Stimulated activated CD8-positive, alpha-beta memory T cell treated with anti-CD3 and anti-CD28 coated beads, Interleukin-7, amount 100 ng/mL, for 1 hour (primary cell): ENCODE measurements at places on chromosomes 3 and 15.

DNA sequence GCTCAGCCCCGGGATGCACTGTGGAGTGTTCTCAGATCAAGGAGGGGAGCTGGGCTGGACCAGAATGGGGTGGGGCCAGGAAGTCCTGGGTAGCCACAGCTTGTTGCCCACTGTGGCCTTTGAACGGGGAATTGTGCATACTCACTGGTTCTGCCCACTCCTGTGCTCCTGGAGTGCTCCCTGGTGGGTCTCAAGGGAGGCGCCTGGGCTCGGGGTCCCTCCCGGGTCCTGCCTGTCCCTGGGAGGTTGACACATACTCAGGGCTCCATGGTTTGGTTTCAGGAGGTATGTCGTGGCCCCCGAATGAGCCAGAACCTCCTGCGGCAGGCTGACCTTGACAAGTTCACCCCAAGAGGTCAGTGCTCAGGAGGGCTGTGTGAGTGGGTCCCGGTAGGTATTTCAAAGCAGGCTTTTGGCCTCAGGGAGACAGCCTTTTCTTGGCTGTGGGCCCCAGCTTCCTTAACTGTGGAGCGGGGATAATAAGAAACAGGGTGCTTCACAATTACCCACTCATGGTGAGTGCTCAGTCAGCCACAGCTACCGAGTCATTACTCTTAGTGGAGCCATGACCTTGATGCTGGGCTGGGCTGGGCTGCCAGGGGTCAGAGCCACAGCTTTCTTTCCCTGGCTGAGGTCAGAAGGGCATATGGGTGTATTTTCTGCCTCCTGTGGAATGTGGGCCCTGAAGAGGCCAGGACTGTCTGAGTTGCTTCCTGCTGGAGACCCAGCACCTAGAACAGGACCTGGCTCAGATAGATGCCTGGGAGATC is 7.6 kb downstream of the DNAH1 start:
- DNase-seq, result no peak

DNA sequence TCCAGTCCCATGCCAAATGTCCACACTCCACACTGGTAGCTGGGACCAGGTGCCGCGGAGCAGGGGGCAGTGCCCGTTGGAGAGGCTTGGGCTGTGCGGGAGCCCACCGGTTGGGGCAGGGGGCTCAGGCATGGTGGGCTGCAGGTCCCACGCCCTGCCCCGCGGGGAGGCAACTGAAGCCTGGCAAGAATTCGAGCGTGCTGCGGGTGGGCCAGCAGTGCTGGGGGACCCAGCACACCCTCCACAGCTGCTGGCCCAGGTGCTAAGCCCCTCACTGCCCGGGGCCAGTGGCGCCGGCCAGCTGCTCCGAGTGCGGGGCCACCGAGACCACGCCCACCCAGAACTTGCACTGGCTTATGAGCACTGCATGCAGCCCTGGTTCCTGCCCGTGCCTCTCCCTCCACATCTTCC is 479.4 kb downstream of the ZNF385D start:
- DNase-seq, result no peak

DNA sequence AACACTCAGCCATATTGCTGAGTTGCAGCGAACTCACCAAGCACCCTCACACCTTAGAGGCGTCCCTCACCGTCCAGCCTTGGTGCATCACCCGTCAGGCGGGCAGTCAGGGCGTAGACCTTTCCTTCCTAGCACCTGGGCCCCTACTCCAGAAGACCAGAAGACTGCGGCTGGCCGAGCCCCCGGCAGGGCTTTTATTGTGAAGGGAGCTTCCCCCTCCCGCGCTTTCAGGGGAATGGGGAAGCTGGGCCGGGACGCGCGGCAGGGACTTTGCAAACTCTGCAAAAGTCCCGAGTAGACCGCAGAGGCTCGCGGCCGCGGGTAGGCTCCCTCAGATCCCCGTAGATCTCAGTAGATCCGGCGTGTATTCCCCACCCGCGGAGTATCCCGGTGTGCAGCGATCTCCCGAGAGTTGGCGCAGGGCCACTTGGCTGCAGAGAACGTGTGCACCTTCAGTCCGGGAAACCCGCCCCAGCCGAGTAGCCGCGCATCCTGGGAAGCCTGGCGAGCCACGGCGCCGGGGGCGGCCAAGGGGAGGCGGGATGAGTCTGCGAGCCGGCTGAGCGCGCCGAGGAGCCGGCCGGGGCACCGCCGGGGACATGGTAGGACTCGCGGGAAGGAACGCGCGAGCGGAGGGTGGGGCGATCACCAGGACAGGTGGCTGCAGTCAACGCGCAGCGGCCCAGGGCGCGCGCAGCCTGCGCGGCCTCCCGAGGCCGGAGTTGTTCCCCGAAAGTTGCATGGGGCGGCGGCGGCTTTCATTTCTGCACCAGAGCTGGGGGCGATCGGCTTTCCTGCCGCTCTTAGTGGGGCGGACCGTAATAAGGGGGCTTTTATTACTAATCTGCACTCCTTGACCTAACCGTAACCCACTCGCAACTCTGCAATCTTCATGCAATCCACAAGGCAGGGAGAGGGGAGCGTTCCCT is at the start of gene GASK1A:
Gene GASK1A, plus strand, starts transcription at position 268 of the 929 bp plus-strand sequence. Its CDS starts 332 bp downstream, at position 600.
- DNase-seq, result no peak

DNA sequence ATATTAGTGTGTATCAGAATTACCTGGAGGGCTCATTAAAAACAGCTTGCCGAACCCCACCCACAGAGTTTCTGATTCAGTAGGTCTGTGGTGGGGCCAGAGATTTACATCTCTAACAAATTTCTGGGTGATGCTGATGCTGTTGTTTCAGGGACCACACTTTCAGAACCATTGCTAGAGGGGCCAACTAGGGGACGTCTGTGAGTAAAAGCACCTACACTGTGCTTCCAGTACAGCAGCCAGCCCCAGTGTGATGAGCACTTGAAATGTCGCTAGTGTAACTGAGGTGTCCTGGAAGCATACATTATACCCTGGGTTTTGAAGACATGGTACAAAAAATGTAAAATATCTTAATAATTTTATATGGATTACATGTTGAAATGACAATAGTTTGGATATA is 33.0 kb downstream of the AGTR1 start:
- DNase-seq, result no peak

DNA sequence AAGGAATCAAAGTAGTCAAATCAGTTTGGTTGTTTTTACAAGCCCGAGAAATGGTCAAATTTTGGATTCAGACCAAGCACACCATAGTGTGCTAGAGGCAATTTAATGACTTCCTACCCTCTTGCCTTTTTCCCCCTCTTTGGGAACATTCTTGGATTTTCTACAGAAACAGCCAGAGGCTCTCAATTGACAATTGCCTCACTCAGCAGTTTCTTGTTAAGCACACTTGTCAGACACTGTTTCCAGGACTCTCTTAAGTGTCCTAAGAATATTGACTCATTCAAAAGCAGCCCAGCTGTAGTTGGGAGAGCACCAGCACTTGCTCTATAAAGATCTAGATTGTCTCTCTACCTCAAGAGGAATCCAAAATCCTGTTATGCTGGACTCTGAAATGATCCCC is 1.5 kb upstream of the SLC35G2 start:
- no peak for DNase-seq

- DNase-seq, result no peak
Observed at GRCh38 chr3:155049959-155050358, 30.2 kb upstream of the MME start.

- no peak for DNase-seq
Observed at GRCh38 chr15:44394062-44394461, 33.4 kb upstream of the CTDSPL2 start.

- DNase-seq, result no peak
Observed at GRCh38 chr3:15276028-15276724, 56.2 kb downstream of the SH3BP5 start.

DNA sequence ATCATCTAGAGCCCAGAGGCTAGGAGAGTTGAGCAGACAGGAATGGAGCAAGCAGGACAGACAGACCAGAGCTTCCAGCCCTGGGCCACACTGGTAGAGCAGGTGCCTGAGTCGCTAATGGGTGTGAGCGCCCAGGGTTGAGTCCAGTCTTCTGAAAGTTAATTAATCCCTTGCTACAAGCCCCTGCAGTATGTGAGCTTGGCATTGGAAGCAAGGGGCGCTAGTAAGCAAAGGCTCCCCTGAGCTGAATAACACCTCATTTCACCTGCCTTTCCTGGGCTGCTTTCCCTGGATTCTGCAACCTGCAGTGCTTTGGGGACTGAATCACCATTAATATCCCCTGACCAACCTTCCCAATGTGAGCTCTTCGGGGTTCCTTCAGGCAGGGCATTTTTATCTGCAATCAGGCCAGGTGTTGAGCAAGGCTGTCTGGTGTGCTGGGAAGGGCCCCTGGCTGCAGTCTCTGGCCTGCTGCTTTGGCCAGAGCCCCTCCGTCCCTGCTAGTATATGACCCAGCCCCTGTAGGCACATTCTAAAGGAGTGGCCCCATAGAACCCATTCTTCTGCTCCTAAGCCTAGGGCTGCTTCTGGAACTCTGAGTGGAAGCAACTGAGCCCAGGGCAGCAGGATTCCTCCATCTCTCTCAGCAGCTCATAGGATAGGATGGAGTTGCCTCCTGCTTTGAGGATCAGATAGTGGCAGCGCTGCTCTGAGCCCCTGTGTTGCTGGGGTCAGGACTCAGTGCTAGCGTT is 45.1 kb upstream of the EPHB1 start:
- no peak for DNase-seq

DNA sequence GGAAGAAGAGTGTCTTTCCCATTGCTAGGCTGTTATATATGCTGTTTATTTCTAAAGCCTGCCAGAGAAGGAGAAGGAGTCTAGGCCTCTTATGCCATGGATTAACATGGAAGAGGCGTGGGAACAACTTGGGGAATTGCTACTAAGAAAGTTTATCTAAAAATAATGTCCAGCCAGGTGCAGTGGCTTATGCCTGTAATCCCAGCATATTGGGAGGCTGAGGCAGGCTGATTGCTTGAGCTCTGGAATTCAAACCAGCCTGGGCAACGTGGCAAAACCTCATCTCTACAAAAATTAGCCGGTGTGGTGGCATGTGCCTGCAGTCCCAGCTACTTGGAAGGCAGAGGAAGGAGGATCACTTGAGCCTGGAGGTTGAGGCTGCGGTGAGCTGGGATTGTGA is 51.7 kb upstream of the ARPP19 start:
- DNase-seq, result no peak

GRCh38 chr15:101203029-101203573 is 48.7 kb downstream of the CHSY1 start:
- no peak for DNase-seq

- DNase-seq, result no peak
Observed at GRCh38 chr3:1093217-1093616, 393 bp downstream of the CNTN6 start.

GRCh38 chr3:102176333-102177050 is 258.3 kb upstream of the ZPLD1 start:
- DNase-seq, result no peak

GRCh38 chr3:52086976-52087663 is 30.7 kb upstream of the DUSP7 start:
- no peak for DNase-seq

DNA sequence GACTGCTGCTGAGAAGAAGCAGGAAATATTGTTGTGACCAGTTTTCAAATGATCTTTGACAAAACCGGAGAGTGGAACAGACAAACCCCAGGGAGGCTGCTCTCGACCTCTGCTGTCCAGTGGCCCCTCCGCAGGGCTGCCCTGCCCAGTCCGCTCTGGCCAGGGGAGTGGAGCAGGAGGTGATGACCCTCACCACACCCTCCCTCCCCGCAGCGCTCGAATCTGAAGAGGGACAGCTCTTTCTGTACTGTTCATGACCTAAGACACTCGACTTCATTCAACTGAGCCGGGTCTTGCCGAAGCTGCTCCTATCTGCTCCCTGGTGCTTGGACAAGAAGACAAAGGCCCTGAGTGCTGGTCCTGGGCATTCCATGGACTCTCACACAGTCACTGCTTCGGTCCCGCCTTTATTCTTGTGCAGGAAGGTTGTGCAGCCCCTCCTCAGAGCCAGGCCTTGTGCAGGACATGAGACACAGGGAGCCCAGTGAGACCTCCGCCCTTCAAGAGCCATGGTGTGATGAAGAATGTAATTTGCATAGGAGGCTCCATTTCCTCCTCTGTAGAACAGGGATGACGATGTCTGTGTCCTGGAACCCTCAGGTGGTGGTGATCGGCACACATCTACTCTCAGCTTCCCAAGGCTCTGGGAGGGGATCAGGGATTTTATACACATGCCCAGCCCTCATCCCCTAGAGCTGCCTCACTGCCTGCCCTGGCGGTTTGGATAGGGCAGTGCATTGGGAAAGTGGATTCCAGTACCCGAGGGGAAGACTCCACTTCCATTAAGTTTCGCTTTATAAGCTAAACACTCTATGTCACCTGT is 97.1 kb upstream of the PRR20G start:
- no peak for DNase-seq

- DNase-seq, result no peak
Observed at GRCh38 chr3:76026379-76026778, 241.0 kb upstream of the ZNF717 start.

DNA sequence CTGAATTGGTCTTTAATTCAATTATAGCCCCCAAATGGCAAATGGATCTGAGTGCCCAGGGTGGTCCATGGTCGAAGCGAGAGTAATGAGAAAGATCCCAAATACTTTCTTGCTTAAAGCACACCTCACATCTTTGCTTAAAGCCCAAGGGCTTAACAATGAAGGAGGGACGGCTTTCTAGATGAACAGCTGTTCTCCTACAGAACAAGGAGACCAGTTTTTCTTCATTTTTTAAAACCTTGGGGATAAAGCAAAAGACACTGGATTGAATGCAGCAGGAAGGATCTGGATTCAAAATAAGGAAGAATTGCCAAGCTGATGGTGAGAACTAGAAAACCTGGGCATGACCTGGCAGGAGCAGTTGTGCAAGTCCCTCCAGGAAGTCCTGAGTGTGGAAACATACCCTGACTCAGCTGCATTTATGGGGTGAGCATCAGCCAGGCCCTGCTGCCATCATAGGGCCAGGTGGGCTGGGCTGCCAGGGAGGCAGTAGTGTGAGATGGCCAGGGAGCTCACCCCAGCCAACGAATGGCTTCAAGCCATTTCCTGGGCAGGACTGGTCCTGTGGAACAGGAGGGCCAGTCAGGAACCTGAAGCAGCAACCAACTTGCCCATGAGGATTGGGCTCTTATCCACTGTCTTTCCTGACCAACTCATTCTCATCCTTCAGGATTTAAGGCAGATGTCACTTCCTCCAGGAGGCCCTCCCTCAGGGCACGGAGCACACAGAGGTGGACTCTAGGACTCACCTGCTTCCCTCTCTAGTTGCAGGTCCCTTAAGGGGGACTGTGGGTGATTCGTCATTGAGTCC is 18.4 kb upstream of the RHCG start:
- DNase-seq, result no peak

DNA sequence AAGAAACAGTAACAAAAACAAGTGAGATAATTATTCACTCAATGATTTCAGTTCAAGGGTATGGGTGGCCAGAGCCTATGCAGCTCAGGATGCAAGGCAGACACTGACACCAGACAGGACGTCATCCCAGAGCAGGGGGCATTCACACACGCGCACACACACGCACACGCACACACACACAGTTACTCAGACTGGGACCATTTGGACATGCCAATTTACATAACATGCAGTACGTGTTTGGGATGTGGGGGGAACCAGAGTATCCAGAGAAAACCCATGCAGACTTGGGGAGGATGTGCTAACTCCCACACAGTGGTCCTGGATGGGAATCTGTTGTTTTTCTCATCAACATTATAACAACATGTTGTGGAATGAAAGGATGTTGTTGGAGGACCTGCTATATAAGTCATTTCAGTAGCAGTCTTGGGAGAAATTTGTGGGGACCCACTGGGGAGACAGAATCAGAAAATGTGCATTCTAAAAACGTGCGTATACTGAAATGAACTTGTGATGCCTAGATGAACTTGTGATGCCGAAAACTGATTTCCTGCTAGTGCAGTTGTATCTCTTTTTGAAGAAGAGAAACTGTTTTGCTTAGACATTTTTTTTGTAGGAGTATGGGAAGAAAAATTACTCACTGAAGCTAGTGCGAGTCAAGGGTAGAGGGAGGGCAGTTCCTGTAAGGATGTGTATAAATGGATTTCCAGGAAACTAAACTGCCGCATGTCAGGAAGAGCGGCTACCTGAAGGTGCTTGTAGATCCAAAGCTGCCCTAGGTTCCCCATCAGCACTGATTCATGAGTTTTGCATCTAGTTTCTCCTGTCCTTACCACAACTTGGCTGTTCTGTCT is 25.2 kb downstream of the CD200 start:
- DNase-seq, result no peak
